Pancreas (tissue), 10 donors: ENCODE measurements at places on chromosomes 3 and 15.

DNA sequence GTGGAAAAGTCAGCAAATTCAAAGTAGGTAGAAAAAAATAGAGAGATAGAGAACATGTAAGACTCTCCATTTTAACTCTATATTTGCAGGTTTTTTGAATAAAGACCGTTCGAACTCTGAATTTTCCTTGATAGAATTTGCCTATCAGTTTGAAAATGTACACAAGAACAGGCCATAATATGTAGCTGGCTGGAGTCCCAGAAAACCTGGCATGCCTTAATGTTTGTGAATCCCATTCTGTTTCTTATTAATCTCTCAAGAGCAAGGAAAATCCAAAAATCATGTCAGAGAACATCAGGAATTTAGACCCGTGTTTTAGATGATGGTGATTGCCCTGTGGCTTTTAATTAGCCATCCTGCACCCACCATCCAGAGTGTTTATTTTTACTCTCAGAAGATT, 7.2 kb upstream of the CFAP161 start:
- DNase-seq: no peak

DNA sequence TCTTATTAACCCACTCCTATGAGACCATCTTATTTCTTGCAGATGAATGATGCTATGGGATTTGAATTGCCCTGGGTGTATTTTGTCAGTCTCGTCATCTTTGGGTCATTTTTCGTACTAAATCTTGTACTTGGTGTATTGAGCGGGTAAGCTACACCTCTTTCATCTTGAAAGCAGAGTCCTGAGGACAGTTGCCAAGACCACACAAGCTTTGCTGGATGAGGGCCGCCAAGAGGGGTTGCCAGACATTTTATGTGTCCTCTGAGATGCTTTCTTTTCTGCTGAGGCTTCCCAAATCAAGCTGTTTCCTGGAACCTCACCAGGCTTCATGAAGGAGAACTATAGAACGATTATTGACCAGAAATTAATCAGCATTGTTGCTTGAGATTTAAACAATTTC, 173.2 kb downstream of the CHDH start:
- DNase-seq: no peak

- no peak for DNase-seq
Measured at GRCh38 chr15:58309963-58310928, 121.5 kb upstream of the LIPC start.

DNA sequence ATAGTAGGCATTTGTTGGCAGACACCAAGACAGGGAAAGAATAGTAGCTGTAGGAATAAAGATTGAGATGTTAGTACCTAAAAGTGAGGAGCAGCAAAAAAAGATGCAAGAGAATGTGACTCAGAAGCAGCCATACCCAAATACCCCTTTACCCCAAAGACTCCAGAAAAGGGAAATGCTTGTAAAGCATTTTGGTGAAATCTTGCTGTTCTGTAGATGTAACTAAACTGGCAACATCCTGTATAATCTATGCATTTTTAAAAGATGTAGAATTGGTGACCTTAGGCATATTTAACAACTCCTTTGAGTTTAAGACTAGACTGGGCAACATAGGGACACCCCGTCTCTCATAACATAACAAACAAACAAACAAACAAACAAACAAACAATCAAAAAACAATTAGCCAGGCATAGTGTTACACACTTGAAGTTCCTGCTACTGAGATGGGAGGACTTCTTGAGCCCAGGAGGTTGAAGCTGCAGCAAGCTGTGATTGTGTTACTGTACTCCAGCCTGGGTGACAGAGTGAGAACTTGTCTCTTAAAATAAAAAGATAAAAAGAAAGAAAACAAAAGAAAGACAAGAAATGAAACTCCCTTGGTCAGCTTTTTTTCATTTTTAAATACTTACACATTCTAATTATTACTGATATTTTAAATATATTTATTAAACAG, 361.5 kb upstream of the KCNH8 start:
- no peak for DNase-seq

DNA sequence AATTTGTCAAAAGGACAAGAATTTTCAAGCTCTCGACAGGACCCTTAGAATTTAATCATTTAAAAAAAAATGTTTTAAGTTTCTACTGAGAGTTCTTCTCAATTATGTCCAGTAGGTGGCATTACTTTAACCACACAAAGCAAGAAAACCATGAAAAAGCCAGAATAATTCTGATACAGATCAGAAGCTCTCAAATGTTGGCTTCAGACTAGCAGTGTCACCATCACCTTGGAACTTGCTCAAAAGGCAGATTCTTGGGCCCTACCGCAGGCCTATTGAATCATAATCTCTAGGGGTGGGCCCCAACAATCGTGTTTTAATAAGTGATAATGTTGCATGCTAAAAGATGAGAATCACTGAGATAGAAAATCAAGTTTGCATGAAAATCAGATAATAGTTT, 99.5 kb upstream of the KCNMB2 start:
- DNase-seq: no peak

GRCh38 chr3:110246796-110247376, 824.7 kb upstream of the NECTIN3 start:
- no peak for DNase-seq

GRCh38 chr3:169581633-169582032, 81.9 kb downstream of the MECOM start:
- no peak for DNase-seq

- no peak for DNase-seq
Measured at GRCh38 chr3:116474801-116475200, 29.5 kb upstream of the LSAMP start.

DNA sequence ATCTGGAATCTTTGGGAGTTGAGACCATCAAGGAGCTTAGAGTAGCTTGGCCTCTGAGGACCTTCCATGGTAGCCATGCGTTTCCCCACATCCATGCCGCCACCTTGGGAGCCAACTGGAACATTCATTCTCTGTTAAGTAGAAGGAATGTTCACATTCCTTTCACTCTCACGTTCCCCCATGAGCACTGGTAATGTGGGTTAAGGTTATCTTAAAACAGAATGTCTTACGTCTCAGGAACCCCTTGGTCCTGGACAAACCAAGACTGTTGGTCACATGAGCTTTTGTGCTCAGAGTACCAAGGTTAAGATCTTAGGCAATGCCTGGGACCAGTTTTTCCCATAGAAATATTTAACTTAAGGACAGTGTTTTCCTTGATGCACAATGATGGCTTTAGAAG, 211.7 kb upstream of the UBE2E1 start:
- no peak for DNase-seq

DNA sequence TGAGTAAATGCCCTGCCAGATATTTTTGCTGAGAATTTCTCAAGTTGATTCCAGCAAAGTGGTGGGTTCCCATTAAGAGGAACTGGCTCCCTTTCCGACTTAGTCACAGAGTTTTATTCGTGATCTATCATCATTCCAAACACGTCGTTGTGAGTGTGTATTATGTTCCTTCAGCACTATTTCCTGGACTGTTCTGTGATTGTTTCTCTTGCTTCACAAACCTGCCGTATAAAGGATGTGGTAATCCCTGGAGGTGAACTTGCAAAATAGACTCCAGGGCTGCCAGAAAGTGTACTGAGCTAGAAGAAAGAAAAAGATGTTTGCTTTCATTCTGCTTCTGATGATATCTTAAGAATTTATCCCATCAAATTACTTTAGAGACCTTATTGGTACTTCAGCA, 14.5 kb upstream of the CAPN3 start:
- DNase-seq: no peak
